ENCODE measurements at places on chromosomes 1 and 21. TPM values are rescaled to one million over a fixed set of nuclear protein-coding genes. Genes with fewer than 3 reads are reported as not detected.

DNA sequence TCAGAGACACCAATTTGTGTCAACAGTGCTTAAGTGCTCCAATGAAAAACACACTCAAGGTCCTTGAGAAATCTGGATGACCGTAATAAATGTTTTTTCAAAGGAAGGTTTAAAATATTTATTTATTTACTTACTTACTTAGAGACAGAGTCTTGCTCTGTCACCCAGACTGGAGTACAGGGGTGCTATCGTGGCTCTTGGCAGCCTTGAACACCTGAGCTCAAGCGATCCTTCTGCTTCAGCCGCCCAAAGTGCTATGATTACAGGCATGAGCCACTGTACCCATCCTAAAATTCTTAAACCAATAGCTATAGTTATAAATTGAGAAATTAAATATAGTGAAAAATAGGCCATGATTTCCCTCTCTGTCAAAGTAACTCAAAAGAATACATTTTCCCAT is 17.3 kb upstream of the ERICH3 start:
- DNase-seq = no peak

- DNase-seq = no peak
These were observed 47.6 kb upstream of the RAP1A start for GRCh38 chr1:111571987-111572386.

Gene LRRC38
- total RNA-seq = not detected

Gene NUP210L
- 0.19 TPM for total RNA-seq

DNA sequence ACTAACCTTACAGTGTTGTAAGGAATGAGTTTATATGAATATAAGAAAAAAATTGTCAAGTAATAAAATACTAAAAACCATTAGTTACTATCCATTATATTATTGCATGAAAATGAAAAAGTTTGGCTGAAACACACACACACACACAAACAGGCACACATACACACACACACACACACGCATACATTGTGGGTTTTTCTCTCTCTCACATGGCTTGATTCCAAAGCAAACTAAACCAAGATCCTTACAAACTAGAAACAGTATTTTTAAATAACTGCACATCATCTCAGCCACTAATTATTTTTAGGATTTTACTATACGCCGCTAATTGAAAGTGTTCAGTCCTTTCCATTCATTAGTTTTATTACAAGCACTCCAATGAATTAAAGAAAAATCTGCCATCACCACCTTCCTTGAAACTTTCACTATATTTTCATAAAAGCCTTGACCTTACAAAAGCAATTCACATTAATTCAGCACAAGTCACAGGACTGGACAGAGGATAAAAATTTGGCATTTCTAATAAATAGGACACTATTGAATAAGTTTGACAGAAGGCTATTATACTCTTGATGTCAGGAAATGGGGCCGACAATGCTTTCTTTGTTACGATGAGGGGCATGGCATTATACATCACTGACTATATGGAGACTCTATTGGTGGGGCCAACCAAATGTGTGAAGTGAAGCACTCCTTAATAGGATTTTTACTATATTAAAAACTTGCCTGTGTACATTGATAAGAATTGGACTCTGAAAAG is 187.0 kb upstream of the ESRRG start:
- no peak for DNase-seq

DNA sequence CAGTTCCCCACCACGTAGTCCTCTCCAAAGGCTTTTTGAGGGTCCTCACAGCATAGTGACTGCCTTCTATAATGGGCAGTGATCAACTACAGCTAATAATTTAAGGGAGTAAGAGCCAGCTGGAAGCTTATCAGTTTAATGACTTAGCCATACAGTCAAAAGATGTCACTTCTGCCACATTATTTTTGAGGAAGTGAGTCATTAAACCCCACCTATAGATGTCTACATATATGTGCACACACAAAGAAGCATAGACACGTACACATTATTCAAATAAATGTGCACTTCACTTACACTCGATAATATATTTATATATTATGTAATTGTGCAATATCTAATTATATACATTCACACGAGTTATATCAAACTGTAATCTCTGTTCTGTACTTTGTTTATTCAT is 1704.7 kb downstream of the KCNT2 start:
- no peak for DNase-seq

DNA sequence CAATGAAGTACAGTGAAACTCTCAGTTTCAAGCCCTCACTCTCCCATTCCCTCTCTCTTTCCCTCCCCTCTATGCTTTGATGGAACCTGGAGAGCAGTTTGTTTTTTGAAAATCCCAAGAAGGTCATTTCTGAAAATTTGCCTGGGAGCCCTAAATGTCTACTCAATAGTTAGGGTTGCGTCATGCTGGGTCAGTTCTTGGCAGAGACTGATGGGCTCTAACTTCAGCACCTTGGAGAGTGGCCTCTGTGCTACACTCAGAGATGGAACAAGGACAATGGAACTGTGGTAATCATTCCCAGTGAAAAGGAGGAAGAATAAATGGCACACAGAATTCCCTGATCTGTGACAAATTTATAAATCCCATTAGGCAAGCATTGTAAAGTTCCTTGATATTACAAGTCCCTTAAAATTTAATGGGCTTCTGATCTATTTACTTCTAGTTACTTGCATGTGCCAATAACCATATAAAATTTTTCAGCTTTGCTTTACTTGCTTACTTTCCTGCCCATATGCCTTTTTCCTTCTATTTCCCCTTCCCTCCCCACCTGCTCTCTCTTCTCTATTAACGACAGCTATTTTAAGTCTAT is 182.9 kb upstream of the KCND3 start:
- DNase-seq = peak; percentile 57

GRCh38 chr1:236009857-236010256 is 55.0 kb downstream of the NID1 start:
- no peak for DNase-seq

DNA sequence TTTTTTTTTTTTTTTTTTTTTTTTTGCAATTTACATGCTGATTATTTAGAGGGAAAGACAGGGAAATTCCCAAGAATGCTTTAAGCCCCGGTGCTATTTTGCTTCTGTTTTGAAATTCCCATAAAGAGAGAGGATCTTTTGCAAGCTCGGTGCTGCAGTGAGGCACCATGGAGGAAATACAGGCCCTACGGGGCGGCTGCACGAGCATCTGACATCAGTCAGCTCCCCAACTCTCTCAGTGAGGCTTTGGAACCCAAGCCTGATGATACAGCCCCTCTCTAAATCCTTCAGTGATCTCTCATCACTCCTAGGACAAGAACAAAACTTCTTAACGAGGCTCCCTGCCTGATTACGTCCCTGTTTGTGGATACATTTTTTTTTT is 791 bp upstream of the CHI3L1 start:
- DNase-seq = no peak

Gene CDCA8
- total RNA-seq = 35.4 TPM

Gene YY1AP1
- 61.1 TPM for total RNA-seq

Gene LCE6A
- not detected for total RNA-seq

DNA sequence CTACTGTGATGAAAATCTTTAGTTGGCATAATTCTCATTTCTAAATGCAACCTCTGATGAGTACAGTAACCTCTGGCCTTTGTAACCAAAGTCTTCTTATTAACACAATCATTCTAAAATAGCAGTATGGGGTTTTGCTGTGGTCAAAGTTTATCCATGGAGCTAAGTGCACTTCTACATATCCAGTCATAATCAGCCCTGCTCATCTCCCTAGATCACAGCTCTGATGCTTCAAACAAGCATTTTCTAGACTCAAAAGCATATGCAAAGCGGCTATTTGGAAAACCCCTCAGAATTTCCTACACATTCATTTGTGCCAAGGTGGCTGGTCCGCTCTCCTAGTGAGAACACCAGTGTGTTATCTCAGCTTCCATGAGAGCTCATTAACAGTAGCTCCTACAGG is 418.6 kb downstream of the MRPL39 start:
- DNase-seq = no peak

DNA sequence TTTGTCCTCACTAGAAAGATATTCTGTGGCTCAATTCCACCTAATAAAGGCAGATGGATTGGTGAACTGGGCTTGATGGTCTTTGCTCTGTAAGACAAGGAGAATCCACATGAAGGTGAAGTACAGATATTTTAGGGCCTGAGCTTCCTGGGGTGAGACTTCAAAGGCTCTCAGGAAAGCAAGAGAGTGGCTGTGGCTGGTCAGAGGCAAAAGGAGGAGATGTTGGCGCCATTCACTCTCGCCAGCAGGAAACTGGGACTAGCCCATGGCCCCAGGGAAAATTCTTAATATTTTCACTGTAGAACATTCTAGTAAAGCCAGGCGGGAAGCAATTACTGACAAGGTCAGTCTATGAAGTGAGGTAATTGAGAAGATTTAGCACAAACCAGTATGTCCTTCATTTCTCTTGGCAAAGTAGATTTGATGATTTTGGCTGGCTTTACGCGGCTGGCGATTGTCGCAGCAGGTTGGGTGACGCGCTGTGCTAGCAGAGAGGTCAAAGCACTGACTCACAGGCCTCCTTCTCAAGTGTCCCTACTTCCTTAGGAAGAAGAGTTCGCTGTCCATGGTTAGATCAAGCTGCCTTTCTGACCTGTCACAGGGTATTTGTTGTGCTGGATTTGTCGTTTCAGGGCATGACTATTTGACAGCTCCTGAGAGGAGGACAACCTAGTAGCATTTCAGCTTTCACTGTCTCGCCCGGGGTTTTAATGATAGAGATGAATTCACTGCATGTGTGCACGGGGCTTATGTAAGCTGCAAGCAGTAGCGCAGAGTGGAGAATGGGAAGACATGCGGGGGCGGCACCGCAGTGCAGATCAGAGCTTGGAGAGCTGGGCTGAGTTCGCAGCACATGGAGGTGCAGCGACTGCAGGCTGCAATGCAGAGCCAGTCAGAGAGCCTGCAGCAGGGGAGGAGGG is 32.7 kb downstream of the XCL1 start:
- DNase-seq = no peak

DNA sequence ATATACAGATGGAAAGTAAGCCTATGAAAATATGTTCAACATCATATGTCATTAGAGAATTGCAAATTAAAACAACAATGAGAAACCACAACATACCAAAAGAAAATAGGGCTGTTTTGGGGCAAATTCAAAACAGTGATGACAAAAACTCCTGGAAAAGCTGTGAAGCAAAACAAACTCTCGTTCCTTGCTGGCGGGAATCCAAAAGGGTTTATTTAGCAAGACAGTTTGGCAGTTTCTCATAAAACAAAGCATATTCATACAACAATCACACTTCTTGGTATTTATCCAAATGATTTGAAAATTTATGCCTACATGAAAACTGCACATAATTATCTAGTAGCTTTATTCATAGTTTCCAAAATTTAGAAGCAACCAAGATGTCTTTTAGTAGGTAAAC is 44.4 kb downstream of the COL11A1 start:
- DNase-seq = no peak

- DNase-seq = peak; percentile 28
These were observed 13.1 kb downstream of the SDCCAG8 start for GRCh38 chr1:243268751-243269460.

- no peak for DNase-seq
These were observed 120.5 kb upstream of the KLHDC7A start for GRCh38 chr1:18360251-18360650.

- DNase-seq = no peak
These were observed 9.8 kb upstream of the IRF2BP2 start for GRCh38 chr1:234619794-234620247.

Gene BGLAP
- total RNA-seq = 1.3 TPM

DNA sequence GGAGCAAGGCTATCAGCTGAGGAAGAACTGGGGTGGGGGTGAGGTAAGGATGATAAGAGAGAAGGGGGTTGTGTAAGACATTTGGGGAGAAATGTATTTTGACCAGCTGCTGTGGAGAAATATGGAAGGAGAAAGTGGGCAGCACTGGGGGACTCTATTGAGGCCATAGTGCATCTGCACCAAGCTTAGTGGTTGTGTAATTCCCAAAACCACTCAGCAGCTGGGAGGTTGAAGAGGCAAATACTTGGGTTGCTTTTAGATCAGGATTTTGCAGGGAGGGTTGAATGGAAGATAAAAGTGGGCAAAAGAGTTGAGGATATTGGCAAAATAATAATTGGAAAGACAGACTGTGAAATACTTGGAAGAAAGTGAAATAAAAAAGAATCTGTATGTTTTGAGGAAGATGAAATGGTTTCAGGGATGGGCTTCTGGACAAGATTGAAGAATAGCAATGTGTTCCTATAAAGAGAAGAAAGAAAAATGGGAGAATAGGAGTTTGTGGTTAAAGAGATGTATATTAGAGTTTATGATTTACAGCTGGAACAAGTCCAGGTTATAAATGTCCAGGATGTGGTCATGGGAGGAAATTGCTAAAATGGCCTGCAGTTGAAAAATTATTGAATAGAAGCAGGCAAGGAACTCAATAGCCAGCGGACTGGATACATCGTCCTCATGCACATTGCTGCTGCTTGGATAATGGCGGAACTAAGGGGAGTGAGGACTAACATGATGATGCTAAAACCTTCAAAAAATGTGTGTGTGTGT is 162.7 kb downstream of the DNM3 start:
- DNase-seq = no peak

Gene ETNK2
- 21.9 TPM for total RNA-seq

GRCh38 chr1:217311269-217311668 is 319.6 kb downstream of the GPATCH2 start:
- DNase-seq = no peak

DNA sequence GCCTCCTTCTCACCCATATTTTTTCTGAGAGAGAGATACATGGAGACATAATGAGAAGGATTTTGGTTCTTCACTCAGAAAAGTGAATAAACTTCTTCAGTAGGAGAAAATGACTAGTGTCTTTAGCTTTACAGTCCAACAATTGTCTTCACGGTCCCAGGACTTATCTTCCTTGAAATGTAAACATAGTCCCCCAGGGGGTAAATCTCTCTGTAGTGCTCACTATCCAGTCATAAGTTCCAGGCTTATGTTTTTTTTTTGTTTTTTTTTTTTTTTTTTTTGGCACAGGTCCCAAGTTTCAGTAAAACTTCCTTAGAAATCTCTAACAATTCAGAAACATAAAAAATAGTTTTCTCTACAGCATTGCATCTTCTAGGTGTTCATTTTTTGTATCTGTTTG is 890.2 kb upstream of the B3GALT2 start:
- DNase-seq = no peak

GRCh38 chr21:34498623-34499022 is 13.4 kb downstream of the KCNE1 start:
- no peak for DNase-seq

Gene CDK11A
- total RNA-seq = 49.6 TPM

DNA sequence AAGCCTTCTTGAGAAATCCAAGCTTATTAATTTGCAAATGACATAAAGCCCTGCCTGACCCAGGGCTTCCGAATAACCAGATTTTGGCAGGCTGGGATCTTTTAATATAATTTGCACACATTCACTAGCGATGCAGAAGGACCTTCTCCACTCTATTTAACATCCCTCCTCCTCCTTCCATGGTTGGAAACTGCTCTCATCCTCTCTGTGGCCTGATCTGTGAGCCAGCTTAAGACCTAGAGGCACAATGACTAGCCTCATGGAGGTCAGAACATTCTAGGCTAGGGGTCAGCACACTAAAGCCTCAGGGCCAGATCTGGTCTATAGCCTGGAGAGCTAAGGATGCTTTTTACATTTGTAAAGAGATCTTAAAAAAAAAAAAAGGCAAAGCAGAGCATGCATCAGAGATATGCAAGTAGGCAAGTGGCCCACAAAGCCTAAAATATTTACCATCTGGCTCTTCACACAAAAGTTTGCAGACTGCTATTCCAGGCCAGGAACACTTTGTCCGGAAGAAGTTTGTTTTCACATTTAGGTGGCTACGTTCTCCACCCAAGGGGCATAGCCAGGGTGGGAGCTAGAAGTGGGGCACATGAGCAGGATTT is 138.2 kb upstream of the HMGB4 start:
- DNase-seq = no peak

Measured in Caco-2 (cell line).